Amniotic epithelial cell (primary cell): ENCODE measurements at places on chromosomes 4 and X.

- DNase-seq = peak; percentile 71
These were observed at the start of gene EVC for GRCh38 chr4:5710961-5711478. TSS of gene EVC (plus strand) at chr4:5711201. CDS start at chr4:5711381, 180 bp downstream.

GRCh38 chr4:51895158-51895557 lies 52.2 kb downstream of the DCUN1D4 start:
- no peak for DNase-seq

- no peak for DNase-seq
These were observed 15.6 kb downstream of the SRPX2 start for GRCh38 chrX:100659431-100660137.

GRCh38 chr4:168150420-168151050 lies 58.2 kb downstream of the ANXA10 start:
- DNase-seq = peak; percentile 75

- DNase-seq = no peak
These were observed 972.1 kb downstream of the C4orf33 start for GRCh38 chr4:130068072-130068471.

DNA sequence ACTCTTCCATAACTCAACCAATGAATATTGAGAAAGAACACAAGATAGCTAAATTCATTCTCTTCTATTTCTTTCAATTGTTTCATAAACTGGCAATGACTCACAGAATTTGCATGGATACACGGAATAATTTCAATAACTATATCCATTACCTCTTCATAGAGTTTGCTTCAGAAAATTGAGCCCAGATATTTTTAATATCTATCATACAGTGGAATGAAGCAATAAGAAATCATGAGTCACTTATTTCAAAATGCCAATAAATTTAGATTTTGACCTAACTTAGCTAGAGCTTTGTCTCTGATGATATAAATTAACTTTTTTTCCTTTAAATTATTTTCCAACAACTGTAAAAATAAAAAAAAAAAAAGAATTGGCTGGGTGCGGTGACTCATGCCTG lies 22.2 kb upstream of the MANBA start:
- no peak for DNase-seq
